ENCODE measurements at places on chromosomes 7 and 10. TPM values are rescaled to one million over a fixed set of nuclear protein-coding genes. Genes with fewer than 3 reads are reported as not detected.

DNA sequence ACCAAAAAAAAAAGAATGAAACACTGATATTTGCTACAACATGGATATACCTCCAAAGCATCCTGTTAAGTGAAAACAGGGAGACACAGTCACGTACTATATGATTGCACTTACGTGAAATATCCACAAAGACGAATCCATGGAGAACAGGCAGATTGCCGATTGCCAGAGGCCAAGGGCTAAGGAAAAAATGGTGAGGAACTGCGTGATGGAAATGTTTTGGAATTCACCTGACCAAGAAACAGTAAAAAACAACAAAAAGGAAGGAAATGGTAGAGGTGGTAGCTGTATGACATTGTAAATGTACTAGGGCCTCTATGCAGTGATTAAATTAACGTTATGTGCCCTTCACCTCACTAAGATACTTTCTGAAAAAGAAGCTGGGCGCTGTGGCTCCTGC lies 44.1 kb upstream of the GTF2IRD1 start:
- no peak for DNase-seq

DNA sequence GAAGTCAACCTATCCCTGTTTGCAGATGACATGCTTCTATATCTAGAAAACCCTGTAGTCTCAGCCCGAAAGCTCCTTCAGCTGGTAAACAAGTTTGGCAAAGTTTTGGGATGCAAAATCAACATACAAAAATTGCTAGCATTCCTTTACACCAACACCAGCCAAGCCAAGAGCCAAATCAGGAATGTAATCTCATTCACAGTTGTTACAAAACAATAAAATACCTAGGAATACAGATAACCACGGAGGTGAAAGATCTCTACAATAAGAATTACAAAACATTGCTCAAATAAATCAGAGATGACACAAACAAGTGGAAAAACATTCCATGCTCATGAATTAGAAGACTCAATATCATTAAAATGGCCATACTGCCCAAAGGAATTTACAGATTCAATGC lies 50.4 kb upstream of the ZNF365 start:
- DNase-seq = no peak

- DNase-seq = no peak
Measured at GRCh38 chr7:50941525-50941924, 158.8 kb upstream of the GRB10 start.

DNA sequence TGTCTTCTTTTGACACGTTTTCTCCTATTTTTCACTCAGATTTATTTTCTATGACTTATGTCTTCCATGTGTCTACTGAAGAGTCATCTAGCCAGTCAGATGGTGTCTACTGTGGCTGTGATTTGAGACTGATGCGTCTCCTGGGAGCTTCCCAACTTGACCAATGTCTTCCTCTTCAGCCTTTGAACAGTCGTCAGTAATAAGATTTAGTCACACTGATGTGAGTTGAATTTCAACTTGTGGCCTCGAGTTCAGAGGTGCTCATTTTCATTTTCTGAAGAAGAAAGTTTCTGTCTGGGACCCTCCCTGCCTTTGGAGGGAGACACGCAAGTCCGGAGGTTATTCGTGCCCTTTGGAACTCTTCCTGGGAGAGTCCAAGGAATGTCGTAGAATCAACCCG lies 221.9 kb upstream of the INHBA start:
- no peak for DNase-seq

DNA sequence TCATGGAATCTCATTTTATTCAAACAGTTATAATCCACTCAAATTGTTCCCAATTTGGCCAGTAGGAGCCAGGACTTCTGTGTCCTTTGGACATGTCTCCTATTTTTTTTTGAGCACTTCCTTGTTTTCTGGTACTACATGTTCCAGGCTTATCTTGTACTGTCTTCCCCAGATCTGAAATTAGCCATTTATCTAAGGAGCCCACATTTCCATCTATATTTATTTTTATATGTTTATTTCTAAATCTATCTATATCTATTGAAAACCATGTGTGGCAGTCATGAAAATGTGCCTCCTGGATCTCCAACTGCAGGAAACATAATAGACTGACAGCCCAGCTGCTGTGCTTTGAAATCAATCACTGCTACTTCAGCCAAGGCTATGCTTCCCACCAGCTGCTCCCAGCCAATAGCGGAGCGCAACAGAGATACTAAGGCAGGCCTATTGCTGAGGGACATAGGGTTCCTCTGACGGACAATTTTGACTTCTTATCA lies 147.1 kb downstream of the LRRC4 start:
- DNase-seq = no peak

- no peak for DNase-seq
Measured at GRCh38 chr7:50530766-50531165, 34.4 kb downstream of the DDC start.

- no peak for DNase-seq
Measured at GRCh38 chr7:89357121-89357520, 561.6 kb upstream of the TEX47 start.

The HOXA4 gene
- 1.1 TPM for total RNA-seq

The ATP5F1C gene
- 343 TPM for total RNA-seq

The CYP2C18 gene
- not detected for total RNA-seq

The GBX1 gene
- not detected for total RNA-seq

The FIGNL1 gene
- 27.1 TPM for total RNA-seq

The ZNF736 gene
- total RNA-seq = 10.6 TPM
